Ascending aorta (tissue), 2 donors: ENCODE measurements at places on chromosomes 7 and 10. TPM values are rescaled to one million over a fixed set of nuclear protein-coding genes. Genes with fewer than 3 reads are reported as not detected.
A peak's percentile ranks its signal among the peaks of the same experiment; 100 is the strongest.

DNA sequence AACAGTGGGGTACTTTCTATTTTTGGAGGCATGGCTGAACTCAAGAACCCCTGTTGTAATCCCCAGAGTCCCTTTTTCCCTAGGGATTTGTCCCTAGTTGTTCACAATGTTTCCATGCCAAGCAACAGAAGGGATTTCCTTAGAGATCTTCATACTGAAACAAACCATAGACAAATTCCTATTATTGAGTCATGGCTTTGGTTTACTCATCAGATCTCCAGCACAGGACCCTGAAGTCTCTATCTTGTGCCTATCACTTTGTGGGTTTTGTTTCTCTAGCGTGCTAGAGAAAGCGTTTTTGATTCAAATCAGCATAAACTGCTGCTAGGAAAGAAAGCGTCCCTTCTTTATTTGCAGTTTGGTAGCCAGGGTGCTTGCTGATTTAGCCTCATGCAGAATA, 165.0 kb downstream of the BAMBI start:
- no peaks in the 10 kb centered on the region for H3K36me3 ChIP-seq
- H3K4me3 ChIP-seq, result no peak overlapping the region
- peak overlapping the region; percentile 72 for H3K27ac ChIP-seq
- H3K27me3 ChIP-seq, result no peaks in the 10 kb centered on the region
- no peak for DNase-seq

- H3K4me3 ChIP-seq, result no peak overlapping the region
- DNase-seq, result no peak
- no peaks in the 10 kb centered on the region for H3K36me3 ChIP-seq
- H3K4me1 ChIP-seq, result peaks cover 6% of the 10 kb centered on the region
- H3K27me3 ChIP-seq, result no peaks in the 10 kb centered on the region
- H3K27ac ChIP-seq, result peak overlapping the region; percentile 96
Observed at GRCh38 chr10:80200687-80201086, 4.7 kb downstream of the ANXA11 start.

The TEX36 gene
- not detected for total RNA-seq

DNA sequence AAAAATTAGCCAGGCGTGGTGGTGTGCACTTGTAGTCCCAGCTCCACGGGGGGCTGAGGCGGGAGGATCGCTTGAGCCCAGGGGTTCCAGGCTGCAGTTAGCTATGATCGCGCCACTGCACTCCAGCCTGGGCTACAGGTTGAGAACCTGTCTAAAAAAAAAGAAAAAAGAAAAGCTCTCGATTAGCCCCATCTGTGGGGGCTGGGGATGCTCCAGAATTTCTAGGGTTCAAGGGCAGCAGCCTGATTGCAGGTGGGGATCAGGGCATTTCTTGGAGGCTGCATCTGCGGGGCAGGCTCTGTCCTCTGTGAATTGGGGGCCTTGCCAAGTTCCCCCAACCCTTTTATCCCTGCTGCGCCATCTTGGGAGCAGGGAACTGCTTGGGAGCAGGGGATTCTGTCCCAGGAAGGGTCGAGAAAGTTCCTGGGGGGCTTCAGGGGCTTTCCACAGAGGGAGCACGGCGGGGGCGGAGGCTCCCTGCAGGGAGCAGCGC, 651 bp upstream of the ARPC1A start:
- peaks cover 33% of the 10 kb centered on the region for H3K4me1 ChIP-seq
- no peak for DNase-seq
- peak overlapping the region; percentile 84 for H3K27ac ChIP-seq

The GRID1 gene
- total RNA-seq, result 1.4 TPM

The ATXN7L1 gene
- 7.5 TPM for total RNA-seq

- H3K4me3 ChIP-seq, result no peak overlapping the region
- H3K4me1 ChIP-seq, result peaks cover 22% of the 10 kb centered on the region
- peak overlapping the region; percentile 97 for H3K27ac ChIP-seq
- H3K36me3 ChIP-seq, result no peaks in the 10 kb centered on the region
Observed at GRCh38 chr10:132627666-132628531, 90.3 kb downstream of the INPP5A start.

GRCh38 chr7:26153823-26154783, 2.1 kb downstream of the NFE2L3 start:
- peaks cover 3% of the 10 kb centered on the region for H3K4me1 ChIP-seq
- no peaks in the 10 kb centered on the region for H3K27me3 ChIP-seq
- H3K36me3 ChIP-seq, result no peaks in the 10 kb centered on the region
- H3K4me3 ChIP-seq, result no peak overlapping the region
- no peak overlapping the region for H3K27ac ChIP-seq

GRCh38 chr7:40299097-40299496, 164.3 kb downstream of the SUGCT start:
- H3K36me3 ChIP-seq, result no peaks in the 10 kb centered on the region
- H3K4me1 ChIP-seq, result no peaks in the 10 kb centered on the region
- H3K27ac ChIP-seq, result no peak overlapping the region
- H3K27me3 ChIP-seq, result no peaks in the 10 kb centered on the region

DNA sequence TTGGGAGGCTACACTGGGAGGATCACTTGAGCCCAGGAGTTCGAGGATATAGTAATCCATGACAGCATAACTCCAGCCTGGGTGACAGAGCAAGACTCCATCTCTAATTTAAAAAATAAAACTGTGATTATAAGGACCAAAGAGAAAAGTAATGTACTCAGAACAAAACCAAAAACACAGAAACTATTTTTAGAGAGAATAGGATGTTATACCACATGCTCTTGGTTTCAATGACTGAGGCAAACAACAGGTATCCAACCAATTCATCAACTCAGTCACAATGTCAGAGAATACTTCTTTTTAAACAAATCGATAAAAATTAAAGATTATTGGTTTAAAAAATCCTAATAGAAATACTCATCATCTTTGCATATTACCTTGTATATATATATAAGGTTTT, 186.7 kb downstream of the TPK1 start:
- H3K4me1 ChIP-seq, result no peaks in the 10 kb centered on the region
- no peak overlapping the region for H3K4me3 ChIP-seq
- no peaks in the 10 kb centered on the region for H3K36me3 ChIP-seq

GRCh38 chr7:156944876-156945275, 4.6 kb upstream of the NOM1 start:
- H3K27me3 ChIP-seq, result no peaks in the 10 kb centered on the region
- H3K4me3 ChIP-seq, result no peak overlapping the region
- H3K27ac ChIP-seq, result no peak overlapping the region
- H3K36me3 ChIP-seq, result no peaks in the 10 kb centered on the region
- no peak for DNase-seq
- no peaks in the 10 kb centered on the region for H3K4me1 ChIP-seq

DNA sequence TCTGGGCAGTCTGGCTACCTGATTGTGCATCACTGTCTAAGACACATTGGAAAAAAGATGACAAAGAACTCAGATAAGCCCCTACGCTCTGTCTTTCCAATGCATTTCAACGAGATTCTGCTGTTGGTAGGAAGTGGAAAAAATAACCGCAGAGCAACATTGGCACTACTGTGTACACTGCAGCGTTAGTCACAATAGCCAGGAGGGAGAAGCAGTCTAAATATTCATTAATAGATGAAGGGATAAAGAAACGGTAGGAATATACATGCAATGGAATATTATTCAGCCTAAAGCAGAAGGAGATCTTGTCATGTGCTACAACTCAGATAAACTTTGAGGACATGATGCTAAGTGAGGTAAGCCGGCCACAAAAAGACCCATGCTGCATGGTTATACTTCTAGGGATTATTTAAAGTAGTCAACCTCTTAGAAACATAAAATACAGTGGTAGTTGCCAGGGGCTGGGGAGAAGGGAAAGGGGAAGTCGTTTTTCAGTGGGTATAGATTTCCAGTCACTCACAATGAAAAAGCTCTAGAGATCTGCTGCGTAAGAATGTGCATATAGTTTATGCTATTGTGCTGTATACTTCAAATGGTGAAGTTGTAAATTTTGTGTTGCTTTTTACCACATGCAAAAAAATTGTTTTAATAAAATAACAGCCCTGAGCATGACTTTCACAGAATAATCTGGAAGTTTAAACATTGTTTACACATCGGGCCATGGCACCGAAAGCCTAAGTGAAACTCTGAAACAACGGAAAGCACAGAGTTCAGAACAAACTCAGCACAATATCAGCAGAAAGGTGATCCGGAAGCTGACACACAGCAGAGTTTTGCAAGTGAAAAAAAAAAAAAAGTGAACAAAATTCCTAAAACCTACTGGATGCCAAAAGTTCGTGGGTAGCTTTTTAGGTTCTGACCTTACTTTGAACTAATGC, 40.1 kb downstream of the ELMO1 start:
- H3K4me1 ChIP-seq, result no peaks in the 10 kb centered on the region
- no peak overlapping the region for H3K4me3 ChIP-seq
- DNase-seq, result no peak
- no peaks in the 10 kb centered on the region for H3K27me3 ChIP-seq
- no peak overlapping the region for H3K27ac ChIP-seq

DNA sequence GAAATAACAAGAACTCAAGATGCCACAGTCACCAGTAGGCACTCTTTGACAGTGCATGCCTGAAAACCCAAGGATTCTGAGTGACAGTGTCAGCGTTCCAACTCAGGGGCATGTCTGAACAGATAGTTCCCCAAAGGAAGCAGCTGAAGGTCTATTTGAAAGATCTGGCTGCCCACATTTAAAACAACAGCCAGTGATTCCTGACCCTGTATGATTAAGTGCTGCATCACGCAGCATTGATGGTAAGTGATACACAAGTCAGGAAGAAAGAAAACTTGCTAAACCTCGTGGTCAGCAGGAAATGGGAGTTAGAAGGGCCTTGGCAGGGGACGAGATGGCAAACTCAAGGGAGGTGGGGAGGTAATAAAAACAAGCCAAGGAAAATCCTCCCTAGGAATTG, 1013.1 kb downstream of the TYW1 start:
- DNase-seq, result no peak
- H3K36me3 ChIP-seq, result no peaks in the 10 kb centered on the region
- no peaks in the 10 kb centered on the region for H3K27me3 ChIP-seq
- H3K4me3 ChIP-seq, result no peak overlapping the region

- no peak overlapping the region for H3K27ac ChIP-seq
- DNase-seq, result no peak
- H3K4me3 ChIP-seq, result no peak overlapping the region
- no peaks in the 10 kb centered on the region for H3K27me3 ChIP-seq
- no peaks in the 10 kb centered on the region for H3K36me3 ChIP-seq
- H3K4me1 ChIP-seq, result no peaks in the 10 kb centered on the region
Observed at GRCh38 chr7:125033506-125033905, 103.9 kb upstream of the POT1 start.

The EVX1 gene
- not detected for total RNA-seq

The OPN1SW gene
- total RNA-seq, result not detected

- peak; percentile 95 for DNase-seq
- no peaks in the 10 kb centered on the region for H3K27me3 ChIP-seq
- H3K36me3 ChIP-seq, result no peaks in the 10 kb centered on the region
- no peak overlapping the region for H3K4me3 ChIP-seq
- peaks cover 33% of the 10 kb centered on the region for H3K4me1 ChIP-seq
Observed at GRCh38 chr10:119315128-119316001, 108.0 kb downstream of the GRK5 start.

GRCh38 chr7:37601321-37601720, 82.2 kb upstream of the GPR141 start:
- H3K27ac ChIP-seq, result no peak overlapping the region
- no peak overlapping the region for H3K4me3 ChIP-seq
- no peaks in the 10 kb centered on the region for H3K27me3 ChIP-seq
- H3K4me1 ChIP-seq, result no peaks in the 10 kb centered on the region
- no peak for DNase-seq
- H3K36me3 ChIP-seq, result no peaks in the 10 kb centered on the region

GRCh38 chr7:105876964-105877601, 684 bp upstream of the ATXN7L1 start:
- DNase-seq, result no peak
- H3K36me3 ChIP-seq, result no peaks in the 10 kb centered on the region
- peaks cover 3% of the 10 kb centered on the region for H3K4me1 ChIP-seq
- H3K27me3 ChIP-seq, result no peaks in the 10 kb centered on the region
